Stimulated activated CD8-positive, alpha-beta memory T cell treated with anti-CD3 and anti-CD28 coated beads, Interleukin-7, amount 100 ng/mL, for 1 hour (primary cell): ENCODE measurements at places on chromosomes 5 and 9.

- DNase-seq, result no peak
Measured at GRCh38 chr9:120768886-120769285, 24.3 kb downstream of the FBXW2 start.

- DNase-seq, result no peak
Measured at GRCh38 chr9:117414220-117414905, 494 bp downstream of the ASTN2 start.

DNA sequence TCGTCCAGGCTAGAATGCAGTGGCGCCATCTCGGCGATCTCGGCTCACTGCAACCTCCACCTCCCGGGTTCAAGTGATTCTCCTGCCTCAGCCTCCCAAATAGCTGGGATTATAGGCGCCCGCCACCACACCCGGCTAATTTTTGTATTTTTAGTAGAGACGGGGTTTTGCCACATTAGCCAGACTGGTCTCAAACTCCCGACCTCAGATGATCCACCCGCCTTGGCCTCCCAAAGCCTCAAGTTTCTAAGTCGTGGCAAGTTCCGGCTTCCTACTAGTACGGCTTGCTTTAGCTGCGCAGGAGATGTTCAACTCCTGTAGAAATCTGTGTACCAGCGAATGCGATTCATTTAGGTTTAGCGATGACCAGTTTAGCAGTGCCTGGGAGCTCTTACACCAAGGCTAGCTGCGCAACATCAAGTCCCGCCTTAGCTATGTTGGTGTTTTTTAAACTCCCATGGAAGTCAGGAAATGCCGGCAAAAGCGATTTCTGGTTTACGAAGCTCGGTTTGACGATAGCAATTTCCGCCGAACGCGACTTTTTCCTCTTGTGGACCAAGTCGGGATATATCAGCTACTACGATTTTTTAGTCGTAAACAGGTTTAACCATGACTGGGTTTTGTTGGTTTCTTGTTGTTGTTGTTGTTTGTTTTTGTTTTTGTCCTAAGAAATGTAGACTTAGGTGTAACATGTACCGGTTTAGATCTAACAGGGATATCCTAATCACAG, 46.4 kb downstream of the ANXA2R start:
- no peak for DNase-seq

DNA sequence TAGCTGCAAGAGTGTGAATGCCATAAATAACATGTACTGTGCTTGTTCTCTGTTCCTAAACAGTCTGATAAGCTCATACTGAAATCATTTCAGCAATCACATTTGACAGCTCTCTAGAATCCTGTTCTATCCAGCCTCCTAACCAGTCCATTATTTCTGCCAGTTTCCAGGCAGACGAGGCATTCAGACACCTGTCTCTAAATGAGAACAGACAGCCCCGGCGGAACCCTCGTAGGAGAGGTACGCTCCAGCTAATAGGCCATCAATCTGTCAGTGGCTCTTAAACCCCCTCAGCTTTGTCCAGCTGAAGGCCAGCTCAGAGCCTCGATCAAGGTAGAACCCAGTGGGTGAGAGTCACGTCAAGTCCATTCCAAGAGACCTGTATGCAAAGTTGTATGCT, 272.3 kb downstream of the GLIS3 start:
- DNase-seq, result no peak

- no peak for DNase-seq
Measured at GRCh38 chr9:125983681-125984080, 236.5 kb downstream of the PBX3 start.

DNA sequence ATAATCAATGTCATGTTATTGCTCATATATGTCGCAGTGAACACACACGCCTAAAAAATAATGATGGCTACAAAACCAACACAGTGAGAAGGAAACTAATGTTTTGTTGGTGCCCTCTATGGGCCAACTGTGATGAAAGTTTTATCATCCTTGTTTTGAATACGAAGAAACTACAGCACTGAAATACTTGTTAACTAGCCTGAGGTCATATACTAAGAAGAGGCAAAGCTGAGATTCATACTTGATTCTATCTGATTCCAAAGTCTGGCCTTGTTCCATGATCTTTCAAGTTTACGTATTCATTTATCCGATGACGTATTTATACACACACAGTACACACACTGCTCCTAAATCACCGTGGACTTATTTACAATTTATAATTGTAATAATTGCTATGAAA, 16.1 kb upstream of the DRD1 start:
- DNase-seq, result no peak
